Amniotic epithelial cell (primary cell): ENCODE measurements at places on chromosomes 11 and 22.

GRCh38 chr11:120908461-120909181, 115.3 kb upstream of the TBCEL start:
- peak; percentile 7 for DNase-seq

- no peak for DNase-seq
These were observed 159.7 kb downstream of the DBX1 start for GRCh38 chr11:20000351-20001134.

GRCh38 chr11:45333001-45333971, 47.1 kb upstream of the SYT13 start:
- peak; percentile 26 for DNase-seq

GRCh38 chr11:94504689-94505293, 7.5 kb upstream of the C11orf97 start:
- peak; percentile 62 for DNase-seq

GRCh38 chr22:29799217-29799680, 32.1 kb downstream of the UQCR10 start:
- DNase-seq: peak; percentile 97

GRCh38 chr11:77370217-77370616, 68.7 kb upstream of the GDPD4 start:
- no peak for DNase-seq

- no peak for DNase-seq
These were observed 76.1 kb downstream of the KIRREL3 start for GRCh38 chr11:126924376-126925040.

GRCh38 chr11:98561252-98561651, 459.5 kb upstream of the CNTN5 start:
- DNase-seq: no peak

DNA sequence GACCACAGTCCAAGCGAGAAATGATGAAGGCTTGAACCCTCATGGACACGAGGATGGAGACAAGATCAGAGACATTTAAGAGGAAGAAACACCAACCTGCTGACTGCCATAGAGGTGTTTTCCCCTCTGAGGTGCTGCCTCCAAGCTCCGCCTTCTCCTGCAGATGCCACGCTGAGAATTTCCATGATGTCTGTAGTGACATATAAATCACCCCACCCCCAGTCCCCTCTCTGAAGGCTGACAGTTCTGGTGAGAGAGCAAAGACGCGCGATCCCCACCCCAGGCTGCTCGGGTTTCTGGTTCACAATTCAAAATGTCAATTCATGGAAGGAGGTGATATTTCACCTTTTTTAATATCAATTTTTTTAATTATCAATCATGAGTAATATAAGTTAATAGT, 28.2 kb downstream of the LRRC32 start:
- DNase-seq: no peak

DNA sequence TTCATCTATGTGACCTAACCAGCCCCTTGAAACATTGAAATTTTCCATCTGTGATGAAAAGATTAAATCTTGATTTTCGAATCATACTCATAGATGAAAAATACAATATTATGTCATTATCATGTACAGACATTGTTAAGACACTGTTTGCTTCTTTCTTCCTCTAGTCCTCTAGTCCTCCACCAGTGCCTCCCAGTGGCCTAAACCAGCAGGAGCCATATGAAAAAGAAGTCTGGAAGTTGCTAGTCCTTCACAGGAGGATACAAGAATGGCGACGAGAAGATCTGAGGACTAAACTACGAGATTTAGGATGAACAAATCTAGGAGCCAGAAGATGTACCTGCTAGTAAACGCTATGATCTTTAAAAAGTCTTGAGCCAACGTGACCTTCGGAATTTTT, 134.1 kb downstream of the SLC17A6 start:
- no peak for DNase-seq

DNA sequence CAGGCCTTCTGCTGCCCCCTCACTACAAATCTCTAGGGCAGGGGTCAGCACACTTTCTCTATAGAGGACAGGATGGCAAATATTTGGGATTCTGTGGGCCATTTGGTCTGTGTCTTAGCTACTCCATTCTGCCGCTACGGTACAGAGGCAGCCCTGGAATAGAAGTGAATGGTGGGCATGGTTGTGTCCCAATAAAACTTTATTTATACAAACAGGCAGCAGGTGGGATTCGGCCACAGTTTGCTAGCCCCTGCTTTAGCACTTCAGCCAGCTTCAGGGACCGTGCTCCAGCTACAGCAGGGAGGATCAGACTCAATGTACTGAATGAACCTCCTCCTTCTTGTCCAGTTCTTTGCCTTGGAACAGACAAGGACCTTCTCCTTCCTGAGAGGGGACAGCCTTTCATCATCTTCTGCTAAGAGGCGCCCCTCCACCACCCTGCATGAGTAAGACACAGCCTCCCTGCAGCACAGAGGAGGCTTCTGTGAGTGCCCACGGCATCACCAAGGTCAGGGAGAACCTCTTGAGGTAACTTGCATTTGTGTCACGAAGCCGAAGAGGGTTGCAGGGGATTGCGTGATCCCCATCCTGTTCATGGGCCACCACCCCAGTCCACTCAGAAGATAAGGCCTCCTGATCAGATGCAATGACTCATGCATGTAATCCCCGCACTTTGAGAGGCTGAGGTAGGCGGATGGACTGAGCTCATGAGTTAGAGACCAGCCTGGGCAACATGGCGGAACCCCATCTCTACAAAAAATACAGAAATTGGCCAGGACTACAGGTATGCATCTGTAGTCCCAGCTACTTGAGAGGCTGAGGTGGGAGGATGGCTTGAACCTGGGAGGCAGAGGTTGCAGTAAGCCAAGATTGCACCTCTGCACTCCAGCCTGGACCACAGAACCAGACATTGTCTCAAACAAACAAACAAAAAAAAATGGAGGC, 4.6 kb downstream of the C11orf24 start:
- peak; percentile 55 for DNase-seq

DNA sequence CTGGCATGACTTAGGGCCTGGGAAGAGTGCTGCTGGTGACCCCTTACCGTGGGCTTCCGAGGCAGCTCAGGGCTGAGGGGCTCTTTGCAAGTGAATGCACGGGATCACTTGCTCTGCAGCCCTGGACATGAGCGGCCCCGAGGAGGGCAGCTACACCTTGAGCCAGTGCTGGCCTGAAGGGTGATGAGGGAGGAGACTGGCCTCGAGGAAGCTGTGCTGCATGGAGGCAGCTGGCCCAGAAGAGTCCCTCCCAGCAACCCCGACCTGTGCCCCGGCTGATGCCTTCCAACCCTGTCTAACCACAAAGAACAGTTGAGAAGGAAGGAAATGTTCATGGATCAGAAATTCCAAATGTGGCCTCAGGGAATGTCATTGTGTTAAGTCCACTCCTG, 45.2 kb downstream of the TBX1 start:
- no peak for DNase-seq

DNA sequence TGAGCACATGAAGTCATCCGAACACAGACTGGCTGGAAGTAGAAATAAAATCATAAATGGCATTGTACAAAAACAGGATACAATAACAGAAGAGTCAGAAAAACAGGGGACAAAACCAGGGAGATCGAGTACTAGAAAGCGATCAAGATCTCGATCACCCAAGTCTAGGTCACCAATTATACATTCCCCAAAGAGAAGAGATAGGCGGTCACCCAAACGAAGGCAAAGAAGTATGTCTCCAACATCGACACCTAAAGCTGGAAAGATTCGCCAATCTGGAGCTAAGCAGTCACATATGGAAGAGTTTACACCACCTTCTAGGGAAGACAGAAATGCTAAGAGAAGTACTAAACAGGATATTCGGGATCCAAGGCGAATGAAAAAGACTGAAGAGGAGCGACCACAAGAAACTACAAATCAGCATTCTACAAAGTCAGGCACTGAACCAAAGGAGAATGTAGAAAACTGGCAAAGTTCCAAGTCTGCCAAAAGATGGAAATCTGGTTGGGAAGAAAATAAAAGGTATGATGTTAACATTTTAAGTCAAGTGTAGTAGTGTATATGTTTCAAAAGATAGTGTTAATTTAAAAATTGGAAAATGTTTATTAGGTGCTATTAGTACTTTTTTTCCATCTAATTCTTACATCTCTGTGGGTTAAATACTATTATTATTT, 9.4 kb downstream of the PCF11 start:
- no peak for DNase-seq

DNA sequence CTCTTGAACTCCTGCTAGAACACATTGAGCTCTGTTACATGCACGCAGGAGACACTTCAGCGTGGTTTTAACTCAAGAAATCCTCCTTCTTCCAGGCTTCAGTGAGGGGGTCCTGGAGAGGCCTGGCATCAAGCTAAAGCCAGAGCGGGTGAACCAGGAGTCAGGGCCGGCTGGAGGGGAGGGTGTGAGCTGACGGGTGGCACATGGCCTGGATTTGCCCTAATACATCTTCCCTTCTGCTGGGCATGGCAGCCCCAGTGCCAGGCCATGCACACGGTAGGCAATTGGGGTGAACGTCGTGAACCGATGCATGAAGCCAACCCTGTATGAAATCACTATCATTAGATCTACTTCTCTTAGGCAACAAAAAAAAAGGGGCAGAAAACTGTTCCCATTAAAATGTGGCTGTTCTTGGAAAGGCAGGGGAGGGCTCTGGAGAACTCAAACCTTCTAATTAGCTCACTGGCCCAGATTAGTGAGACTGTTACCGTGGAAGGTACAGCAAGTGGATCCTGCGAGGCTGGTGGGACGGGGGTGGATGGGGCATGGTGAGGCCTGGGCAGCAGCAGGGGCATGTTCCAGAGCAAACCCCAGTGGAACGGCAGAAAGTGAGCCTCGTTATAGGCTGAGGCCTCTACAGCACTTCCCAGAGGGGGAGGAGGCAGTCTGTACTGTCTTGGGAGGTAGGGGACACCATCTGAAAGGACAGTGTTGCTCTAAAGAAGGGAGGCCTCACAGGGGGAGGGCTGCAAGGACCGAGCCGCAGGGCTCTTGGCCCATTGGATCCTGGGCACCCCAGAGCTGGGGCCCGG, 10.6 kb downstream of the IFT27 start:
- DNase-seq: no peak

DNA sequence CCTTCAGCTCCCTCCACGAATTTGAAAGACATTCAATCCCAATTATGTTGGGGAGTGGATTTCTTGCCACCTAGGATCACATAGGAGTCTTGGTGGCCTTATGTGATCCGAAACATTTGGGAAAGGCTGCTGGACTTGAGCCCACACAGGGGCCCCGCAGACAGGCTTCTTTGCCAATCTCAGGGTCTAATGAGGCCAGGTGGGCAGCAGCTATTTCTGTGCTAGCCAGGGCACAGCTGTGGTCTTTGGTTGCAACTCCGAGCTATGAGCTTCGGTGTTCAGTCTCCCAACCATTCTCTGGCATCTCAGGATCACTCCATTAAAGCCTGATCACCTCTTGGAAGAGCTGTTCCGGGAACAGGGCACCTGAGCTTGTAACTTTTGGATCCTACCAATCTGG, 84.4 kb downstream of the TP53I11 start:
- DNase-seq: no peak

DNA sequence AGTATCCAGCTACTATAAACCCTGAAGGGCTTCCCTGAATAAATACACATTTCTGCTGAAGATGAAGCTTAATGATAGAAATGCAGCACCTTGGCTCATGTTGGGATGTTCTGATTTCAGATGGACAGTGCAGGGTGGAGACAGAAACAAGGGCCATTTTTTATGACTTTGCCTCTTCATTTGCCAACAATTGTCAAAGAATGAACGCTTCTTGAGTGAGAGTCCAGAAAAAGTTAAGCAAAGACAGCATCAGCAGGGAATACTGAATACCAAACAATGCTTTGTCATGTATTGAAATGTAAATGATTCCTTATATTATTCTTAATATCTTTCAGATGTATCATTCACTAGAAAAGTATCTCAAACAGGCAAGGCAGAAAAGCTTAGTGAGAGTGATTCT, 84.9 kb downstream of the TRPC6 start:
- no peak for DNase-seq

DNA sequence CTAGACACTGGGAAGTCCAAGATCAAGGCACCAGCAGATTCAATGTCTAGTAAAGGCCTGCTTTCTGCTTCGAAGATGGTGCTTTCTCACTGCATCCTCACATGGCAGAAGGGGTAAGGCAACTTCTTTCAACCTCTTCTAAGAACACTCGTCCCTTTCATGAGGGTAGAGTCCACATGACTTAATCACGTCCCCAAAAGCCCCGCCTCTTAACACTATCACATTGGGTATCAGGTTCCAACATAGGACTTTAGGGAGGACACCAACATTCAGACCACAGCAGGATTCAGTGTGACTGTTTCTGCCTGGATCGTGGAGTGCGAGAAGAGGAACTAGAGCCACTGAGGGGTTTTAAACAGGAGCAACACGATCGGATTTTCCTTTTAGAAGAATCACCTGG, 3.7 kb upstream of the TIRAP start:
- DNase-seq: no peak

DNA sequence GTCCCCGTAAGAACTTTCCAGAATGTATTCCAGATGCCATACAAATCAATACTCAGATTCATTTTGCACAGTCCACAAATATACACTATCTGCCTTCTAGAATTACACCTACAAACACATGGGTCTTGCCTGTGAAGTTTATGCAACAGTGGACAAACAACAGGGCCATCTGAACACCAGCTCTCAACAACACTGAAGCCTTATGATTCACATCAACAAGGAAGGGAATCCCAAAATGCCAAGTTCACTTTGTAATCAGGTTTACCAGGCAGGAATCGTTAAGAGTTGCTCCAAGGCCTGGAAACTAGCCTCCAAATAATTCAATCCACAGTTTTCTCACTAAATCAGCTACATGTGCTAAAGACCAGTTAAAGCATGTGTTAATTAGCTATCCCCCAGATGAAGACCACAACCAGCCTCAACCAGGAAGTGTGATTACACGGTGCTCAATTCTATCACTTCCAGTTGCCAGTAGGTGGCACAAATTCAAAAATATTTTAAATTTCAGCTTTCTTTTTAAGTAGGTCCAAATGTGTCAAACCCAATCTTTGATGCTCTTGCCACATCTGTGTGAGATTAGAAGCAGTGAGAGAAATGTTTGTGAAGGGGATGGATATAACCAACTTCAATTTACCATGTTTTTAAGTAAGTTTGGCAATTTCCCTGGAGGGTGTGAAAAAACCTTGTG, 139.1 kb upstream of the BDNF start:
- peak; percentile 52 for DNase-seq

GRCh38 chr11:76800466-76801200, 17.5 kb downstream of the TSKU start:
- no peak for DNase-seq

DNA sequence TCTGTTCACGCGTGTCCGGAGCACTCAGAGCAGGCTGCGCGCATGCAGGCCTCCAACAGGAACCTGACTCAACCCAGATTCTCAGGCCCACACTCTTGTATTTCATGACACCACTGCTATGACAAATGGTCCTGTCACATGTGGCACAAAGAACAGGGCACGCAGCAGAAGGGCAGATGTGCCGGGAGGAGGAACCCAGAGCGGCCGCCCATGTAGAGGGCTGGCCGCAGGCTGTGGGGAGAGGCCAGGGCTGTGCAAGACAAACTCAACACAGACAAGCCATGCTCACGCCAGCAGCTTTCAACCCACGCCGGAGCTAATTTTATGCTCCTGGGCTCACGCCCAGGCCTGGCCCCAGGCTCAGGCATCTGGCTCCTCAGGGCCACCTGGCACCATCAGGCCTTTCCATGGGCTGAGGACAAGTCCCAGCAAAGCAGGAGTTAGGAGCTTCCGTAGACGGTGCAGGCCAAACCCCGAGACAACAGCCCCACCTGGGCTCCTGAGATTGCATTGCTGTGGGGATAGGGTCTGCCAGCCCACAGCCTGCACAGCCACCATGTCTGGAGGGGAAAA, 40.0 kb downstream of the DUSP8 start:
- DNase-seq: no peak

GRCh38 chr11:77402218-77402556, 71.7 kb downstream of the PAK1 start:
- DNase-seq: no peak
